H7 (cell line): ENCODE measurements at places on chromosomes 1 and 21. TPM values are rescaled to one million over a fixed set of nuclear protein-coding genes. Genes with fewer than 3 reads are reported as not detected.

GRCh38 chr1:116510361-116510760 is 60.5 kb downstream of the CD58 start:
- DNase-seq: no peak

DNA sequence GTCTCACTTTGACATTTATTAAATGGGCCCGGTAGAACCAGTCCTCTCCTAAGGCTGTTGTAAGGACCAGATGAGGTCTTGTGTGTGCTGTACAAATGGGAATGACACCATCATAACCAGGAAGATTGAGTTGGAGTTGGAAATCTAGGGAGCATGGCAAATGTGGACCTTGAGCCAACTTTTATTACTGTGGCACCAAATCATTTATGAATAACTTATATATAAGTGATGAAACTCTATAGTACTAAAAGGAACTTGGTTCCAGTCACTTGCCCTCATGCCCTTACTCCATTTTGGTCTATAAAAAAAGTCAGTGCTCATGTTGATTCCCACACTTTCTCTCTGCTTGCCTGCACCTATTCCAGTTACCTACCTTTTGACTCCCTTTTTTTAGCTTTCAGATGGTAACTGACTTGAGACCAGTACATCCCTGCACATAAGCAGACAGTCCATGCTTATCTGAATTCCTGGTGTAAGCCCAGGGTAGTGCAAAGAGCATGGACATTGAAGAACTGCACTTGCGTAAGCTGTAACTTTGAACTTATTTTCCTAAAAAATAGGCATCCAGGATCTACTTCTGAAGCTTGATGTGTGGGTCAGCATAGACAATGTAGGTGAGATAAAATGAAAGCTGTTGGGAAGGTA is 210.6 kb downstream of the PBX1 start:
- DNase-seq: no peak

- DNase-seq: no peak
Observed at GRCh38 chr1:156836041-156836654, 19.5 kb upstream of the SH2D2A start.

GRCh38 chr1:119275145-119276134 is 93.1 kb upstream of the HAO2 start:
- DNase-seq: peak; percentile 30

DNA sequence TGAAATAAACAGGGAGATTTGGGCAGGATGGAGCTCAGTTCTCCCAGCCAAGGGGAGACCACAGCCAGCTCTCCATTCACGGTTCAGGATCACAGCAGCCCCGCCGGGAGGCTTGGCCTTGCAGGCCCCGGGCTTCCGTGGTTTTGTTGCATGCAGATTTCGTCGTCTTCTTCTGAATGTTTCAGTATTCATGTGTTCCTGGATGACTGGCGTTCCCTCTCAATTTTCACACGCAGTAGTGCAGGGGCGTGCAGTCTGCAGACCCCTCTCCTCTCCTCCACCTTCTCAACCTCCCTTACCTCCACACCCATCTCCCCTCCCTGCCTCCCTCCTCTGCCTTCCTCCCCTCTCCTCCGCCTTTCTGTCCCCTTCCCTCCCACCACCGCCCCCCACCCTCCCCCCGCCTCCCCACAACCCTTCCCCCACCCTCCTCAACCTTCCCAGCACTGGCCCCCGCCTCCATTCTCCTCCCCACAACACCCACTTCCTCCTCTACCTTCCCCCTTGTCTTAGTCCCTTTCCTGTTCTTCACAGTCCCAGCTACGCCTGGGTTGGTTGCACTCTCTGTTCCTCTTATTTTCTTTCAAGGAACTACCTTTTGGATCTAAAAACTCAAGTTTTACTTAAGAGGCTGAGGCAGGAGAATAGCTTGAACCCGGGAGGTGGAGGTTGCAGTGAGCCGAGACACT is 8.4 kb upstream of the SLC19A1 start:
- DNase-seq: peak; percentile 70

- no peak for DNase-seq
Observed at GRCh38 chr1:33903210-33903589, 39.3 kb downstream of the HMGB4 start.

DNA sequence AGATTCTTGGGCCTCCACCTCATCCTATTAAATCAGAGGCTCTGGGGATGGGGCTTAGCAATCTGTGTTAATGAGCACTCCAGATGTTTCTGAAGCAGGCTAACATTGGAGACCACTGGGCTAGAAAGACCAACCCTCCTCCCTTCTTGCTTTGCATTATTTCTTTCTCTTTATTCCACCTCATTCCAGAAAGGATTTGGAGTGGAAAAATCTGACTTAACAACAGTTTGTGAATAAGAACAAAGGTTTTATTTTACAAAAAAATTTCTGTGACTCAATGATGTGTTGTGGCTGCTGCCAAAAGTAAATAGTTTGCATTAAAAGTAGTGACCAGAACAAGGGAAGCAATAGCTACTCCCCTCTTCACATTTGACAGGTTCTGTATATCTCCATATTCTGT is 79.4 kb downstream of the TGFB2 start:
- no peak for DNase-seq

DNA sequence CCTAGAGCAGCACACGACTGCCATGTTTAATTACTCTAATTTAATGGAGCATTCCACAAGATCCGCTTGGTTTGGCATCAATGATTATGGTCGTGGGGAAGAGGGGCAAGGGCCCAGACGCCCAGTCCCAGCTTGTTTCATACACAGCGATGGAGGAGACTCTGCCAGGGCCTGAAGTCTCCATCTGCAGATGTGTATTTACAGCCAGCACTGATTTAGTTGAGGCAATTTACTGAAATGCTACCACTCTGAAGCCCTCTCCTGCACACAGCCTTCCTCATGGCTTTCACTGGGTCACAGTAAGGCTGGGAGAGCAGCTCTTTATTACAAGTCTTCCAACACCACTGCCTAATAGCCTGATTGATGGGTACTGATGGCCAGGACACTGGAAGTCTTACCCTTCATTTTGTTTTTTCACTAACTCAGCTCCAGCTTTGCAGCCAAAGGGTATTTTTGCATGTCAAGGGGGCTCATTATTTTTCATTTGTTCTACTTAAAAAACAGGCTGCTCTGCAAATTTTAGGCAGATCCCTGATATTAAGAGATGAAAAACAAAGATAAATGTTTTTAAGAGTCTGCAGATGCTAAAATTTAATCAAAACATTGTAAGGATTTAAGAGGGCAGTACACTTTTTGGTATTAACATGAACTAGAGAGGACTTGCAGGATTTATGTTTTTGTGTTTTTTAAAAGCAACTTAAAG is 236.3 kb downstream of the SIPA1L2 start:
- no peak for DNase-seq

GRCh38 chr1:197958438-197959305 is 41.5 kb downstream of the LHX9 start:
- no peak for DNase-seq

DNA sequence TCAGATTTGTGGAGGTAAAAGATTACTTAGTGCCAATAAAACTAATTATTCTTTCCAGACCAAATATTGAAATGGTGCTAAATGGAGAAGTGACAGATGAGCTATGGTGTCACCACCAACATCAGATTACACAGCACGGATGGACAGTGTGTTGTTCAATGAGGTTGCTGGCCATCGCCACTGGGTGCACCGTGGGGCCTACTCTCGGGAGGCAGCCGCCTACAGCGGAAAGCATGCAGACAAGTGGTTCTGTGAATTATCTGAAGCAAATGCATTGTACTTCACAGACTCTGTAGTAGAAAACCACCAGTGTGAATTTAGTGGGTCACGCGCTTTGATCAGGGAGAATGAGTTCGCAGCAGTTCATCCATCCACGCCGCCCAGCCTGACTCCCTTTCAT is 42.3 kb downstream of the GNG4 start:
- no peak for DNase-seq

DNA sequence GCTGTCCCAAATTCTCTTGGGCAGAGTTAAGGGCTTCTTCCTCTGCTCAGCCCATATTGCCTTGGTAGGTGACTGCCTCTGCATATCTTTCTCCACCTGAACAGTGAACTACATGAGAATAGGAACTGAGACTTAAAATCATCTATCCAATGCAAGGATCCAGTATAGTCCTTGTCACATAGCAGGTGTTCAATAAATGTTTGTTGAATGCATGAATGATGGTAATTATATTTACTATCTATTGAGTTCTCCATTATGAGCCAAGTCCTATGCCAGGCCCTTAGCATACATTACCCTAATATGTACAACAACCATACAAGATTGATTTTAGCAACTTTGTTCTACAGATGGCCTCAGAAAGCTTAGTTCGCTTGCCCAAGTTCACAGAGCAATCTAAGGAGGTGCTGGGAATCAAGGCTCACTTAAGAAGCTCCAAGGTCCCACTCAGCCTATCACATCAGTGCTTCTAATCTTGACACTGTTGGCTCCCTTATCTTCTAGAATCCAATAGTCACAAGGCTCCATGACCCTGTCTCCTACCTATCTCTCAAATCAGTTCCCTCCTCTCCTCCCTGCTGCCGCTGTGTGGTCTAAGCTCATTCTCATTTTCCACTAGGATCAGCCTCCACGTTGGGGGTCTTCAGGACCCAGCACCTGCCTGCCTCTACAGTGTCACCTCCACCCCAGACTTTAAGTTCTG is 2.2 kb upstream of the CDK18 start:
- DNase-seq: no peak

S100A7A gene
- not detected in 2 replicates for total RNA-seq

MROH9 gene
- total RNA-seq: not detected in 2 replicates

FAM167B gene
- 3.1 and 4.1 TPM in 2 replicates for total RNA-seq

CD2 gene
- total RNA-seq: not detected in 2 replicates

CADM3 gene
- 2.1 and 4.1 TPM in 2 replicates for total RNA-seq
